Natural killer cell treated with Interleukin-12 subunit alpha and Interleukin-12 subunit beta and Interleukin-15 and Interleukin-18, amount 100 ng/mL, for 72 hours (primary cell): ENCODE measurements at places on chromosomes 2 and 18. TPM values are rescaled to one million over a fixed set of nuclear protein-coding genes. Genes with fewer than 3 reads are reported as not detected.

- no peak for DNase-seq
These were observed 174.6 kb downstream of the ZNF385B start for GRCh38 chr2:179686718-179687342.

DNA sequence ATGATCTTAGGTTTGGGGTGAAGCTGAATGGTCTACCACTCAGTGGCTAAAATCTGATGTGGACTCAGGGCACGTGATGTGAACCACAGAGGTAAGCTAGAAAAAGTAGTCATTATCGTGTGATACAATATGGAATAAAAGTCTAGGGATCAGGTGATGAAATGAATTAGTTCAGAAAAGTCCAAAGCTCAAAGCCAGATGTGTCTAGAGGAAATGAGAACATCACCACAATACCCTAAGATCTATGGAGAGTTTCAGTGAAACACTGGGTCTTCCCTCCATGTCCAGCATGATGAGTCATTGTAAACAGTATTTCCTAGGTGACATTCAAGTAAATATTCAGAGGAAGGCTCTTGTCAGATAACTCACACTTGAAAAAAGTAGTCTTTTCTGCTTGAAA, 1257.4 kb upstream of the ZEB2 start:
- DNase-seq = no peak

DNA sequence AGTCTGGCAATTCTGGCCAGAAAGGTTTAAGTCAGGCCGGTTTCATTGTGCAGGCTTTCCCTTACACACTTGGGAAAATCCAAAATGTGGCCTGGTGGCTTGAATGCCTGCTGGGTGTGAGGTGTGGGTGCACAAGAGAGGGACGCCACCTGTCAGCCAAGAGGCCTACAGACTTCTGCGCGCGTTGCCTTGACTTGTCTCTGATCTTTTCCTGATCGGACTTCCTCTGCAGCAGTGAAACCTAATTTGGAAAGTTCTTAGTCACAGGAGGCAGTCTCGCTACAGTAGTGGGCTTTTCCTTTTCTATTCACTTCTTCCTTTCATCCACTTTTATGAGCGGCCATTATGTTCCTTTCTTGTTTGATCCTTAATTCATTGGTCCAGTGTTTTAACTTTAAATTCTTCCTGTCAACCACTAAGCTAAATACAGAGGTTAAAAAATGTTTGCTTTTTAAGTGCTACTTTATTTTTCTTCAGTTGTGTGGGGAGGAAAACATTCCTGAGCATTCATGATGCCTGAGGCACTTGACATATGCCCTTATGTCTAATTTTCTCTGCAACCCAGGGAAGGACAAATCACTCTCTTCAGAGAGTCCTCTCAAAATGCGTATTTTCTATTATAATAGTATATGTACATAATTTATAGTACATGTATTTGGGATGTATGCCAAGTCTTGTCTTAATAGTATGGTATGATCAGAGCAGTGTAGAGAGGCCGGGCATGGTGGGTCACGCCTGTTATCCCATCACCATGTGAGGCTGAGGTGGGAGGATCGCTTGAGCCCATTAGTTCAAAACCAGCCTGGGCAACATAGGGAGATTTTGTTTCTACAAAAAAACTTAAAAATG, 128.9 kb downstream of the WDSUB1 start:
- no peak for DNase-seq

ZSWIM2 gene
- total RNA-seq = not detected

DNA sequence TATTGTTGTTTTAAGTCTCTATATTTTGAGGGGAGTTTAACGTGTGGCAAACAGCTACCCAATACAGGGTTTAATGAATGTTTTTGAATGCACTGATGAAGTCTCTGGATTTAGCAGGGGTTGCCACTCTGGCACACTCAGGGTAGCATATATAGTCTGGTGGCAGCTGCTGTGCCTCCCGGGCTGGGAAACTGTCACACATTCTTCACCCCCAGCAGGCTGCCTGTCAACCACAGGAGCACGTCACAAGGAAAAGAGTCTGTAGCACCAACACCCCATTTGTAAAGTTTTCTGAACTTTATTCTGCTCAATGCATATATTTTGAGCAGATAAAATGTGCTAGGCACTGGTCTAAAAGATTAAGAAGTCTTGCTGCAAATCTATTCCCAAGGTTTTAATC, 39.3 kb downstream of the NGEF start:
- DNase-seq = no peak
